ENCODE measurements at places on chromosomes 5 and 9. TPM values are rescaled to one million over a fixed set of nuclear protein-coding genes. Genes with fewer than 3 reads are reported as not detected.

GFI1B gene
- under 0.01 TPM for total RNA-seq

PJA2 gene
- total RNA-seq: 35.5 TPM

RAI14 gene
- 62.4 TPM for total RNA-seq

GPR107 gene
- 17.5 TPM for total RNA-seq

OTULINL gene
- total RNA-seq: 1.0 TPM

SPATA9 gene
- total RNA-seq: 0.15 TPM

CA9 gene
- 0.74 TPM for total RNA-seq

GPRIN1 gene
- 9.2 TPM for total RNA-seq

PHF24 gene
- 0.74 TPM for total RNA-seq
